ENCODE measurements at places on chromosomes 16 and 17. TPM values are rescaled to one million over a fixed set of nuclear protein-coding genes. Genes with fewer than 3 reads are reported as not detected.

The SPATA32 gene
- total RNA-seq, result not detected

The FOXC2 gene
- total RNA-seq, result 1.3 TPM

The ITGA2B gene
- 0.68 TPM for total RNA-seq

The PLEKHM1 gene
- total RNA-seq, result 6.0 TPM

The WNT9B gene
- not detected for total RNA-seq

The TPSAB1 gene
- 0.39 TPM for total RNA-seq

The KRTAP2-1 gene
- total RNA-seq, result not detected

The MSRB1 gene
- 12.2 TPM for total RNA-seq
